ENCODE measurements at places on chromosomes 2 and 18. TPM values are rescaled to one million over a fixed set of nuclear protein-coding genes. Genes with fewer than 3 reads are reported as not detected.

COL4A4 gene
- total RNA-seq = 0.28 TPM

ERICH2 gene
- 0.30 TPM for total RNA-seq

GCG gene
- not detected for total RNA-seq

SLC4A5 gene
- 0.83 TPM for total RNA-seq

TCF23 gene
- not detected for total RNA-seq

SLC19A3 gene
- 0.18 TPM for total RNA-seq

Data from smooth muscle cell of the umbilical artery (primary cell).